ENCODE measurements at places on chromosomes 2 and 18.

DNA sequence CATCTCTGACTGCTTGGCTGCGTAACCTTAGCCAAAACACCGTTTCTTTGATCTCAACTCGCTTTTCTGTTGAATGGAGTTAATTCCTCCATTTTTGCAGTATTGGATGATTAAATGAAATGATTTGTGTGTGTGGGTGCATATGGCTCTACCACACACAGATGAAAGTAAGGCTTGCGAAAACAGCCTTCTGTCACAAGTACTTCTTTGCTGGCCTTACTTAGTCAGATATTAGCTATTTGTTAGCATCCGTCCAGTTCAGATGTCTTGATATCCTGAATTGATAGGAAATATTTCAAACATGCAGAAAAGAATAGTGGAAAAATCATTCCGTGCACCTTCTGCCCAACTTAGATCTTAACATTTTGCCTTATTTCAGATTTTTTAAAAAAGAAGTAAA is 21.8 kb downstream of the NCOA1 start:
- peak; percentile 30 for DNase-seq

- no peak for DNase-seq
Observed at GRCh38 chr2:196808083-196808665, 981 bp downstream of the C2orf66 start.

GRCh38 chr2:69559442-69560146 is 83.9 kb downstream of the AAK1 start:
- peak; percentile 48 for DNase-seq

DNA sequence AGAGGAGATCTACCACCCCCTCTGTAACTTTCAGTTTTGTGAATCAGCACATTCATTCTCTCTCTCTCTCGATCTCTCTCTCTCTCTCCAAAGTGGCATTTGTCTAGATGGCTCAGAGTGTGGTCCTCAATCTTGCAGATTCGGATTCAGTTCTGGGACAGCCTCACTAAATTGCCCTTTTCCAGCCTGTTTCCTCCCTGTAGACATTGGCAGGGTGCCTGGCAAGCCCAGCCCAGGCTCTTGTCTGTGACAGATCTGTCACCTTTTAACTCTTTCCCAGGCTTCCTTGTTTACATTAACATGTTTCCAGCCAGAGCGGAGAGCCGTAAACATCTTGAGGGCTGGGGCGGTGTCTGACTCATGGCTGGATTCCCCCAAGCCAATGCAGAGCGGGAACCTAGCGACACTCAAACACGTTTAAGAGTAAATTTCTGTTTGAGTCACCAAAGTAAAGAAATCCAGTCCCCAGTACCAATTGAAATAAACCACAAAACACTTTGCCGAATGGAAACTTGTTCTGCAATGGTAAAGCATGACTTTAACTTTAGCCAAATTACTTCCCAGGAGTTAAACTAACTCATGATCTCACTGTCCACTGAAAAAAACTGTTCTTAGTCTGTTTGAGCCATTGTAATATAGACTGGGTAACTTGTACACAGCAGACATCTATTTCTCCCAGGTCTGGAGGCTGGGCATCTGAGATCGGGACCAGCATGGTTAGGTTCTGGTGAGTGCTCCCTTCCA is 6.6 kb upstream of the CYP27C1 start:
- DNase-seq, result peak; percentile 10

DNA sequence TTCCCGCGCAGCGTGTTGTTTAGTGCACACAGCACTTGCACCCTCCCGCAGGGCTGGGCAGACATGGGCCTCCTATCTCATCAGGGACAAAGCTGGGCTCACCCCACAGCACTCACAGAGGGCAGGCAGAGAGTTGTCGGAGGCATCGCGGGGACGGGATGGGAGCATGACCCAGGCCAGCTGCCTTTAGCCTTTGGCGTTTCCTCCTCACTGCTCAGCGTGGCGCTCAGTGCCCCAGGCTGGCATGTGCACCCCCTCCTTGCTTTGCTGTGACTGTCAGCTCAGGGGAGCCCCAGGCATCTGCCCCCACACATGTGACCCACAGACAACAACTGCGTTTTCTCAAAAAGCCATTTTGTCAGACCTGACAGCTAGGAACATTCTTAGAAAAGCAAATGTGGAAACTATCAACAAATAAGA is 101.1 kb downstream of the RNF144A start:
- no peak for DNase-seq

- peak; percentile 63 for DNase-seq
Observed at GRCh38 chr2:237156031-237156856, 70.6 kb downstream of the COPS8 start.

GRCh38 chr2:11129598-11130449 is 25.4 kb upstream of the SLC66A3 start:
- no peak for DNase-seq

DNA sequence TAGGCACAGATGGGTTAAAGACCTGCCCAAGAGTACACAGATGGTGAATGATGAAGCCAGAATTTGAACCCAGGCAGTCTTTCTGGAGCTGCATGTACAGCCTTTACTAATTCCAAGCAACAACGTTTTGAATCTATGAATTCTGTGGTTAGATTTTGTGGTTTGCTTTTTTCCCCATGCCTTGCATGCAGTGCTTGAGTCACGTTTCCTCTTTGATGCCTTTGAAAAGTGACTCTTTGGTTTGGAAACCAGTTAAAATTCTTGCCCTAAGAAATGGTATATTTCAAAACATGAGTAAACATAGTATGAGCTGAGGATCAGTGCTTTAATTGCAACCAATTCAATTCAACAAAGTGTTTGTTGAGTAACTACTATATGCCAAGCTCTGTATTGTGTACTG is 48.2 kb upstream of the PPM1B start:
- peak; percentile 76 for DNase-seq

DNA sequence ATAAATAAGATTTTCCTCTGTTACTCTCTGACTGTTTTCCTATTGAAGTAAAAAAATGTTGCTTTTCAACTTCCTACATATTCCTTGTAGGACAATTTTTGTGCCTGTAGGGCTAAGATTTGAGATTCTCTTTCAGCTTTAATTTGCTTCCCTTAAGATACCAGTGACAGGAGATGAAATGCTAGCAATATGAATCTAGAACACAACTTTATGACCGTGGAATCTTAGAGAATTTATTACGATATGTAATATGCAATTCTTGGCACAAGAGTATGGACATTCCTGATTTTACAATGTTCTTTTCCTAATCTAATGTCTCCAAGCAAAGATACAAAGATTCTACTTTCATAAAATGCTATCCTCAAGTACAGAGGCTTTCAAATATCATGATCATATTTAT is 180.9 kb downstream of the KCNE4 start:
- DNase-seq, result no peak

GRCh38 chr2:46119453-46119852 is 177.8 kb upstream of the EPAS1 start:
- DNase-seq, result no peak

GRCh38 chr18:9426753-9427152 is 48.6 kb upstream of the RALBP1 start:
- DNase-seq, result no peak

GRCh38 chr2:192498747-192499146 is 304.0 kb upstream of the TMEFF2 start:
- DNase-seq, result no peak

GRCh38 chr2:65765376-65765775 is 333.0 kb upstream of the SPRED2 start:
- no peak for DNase-seq

GRCh38 chr2:221517146-221517695 is 54.9 kb downstream of the EPHA4 start:
- DNase-seq, result no peak

DNA sequence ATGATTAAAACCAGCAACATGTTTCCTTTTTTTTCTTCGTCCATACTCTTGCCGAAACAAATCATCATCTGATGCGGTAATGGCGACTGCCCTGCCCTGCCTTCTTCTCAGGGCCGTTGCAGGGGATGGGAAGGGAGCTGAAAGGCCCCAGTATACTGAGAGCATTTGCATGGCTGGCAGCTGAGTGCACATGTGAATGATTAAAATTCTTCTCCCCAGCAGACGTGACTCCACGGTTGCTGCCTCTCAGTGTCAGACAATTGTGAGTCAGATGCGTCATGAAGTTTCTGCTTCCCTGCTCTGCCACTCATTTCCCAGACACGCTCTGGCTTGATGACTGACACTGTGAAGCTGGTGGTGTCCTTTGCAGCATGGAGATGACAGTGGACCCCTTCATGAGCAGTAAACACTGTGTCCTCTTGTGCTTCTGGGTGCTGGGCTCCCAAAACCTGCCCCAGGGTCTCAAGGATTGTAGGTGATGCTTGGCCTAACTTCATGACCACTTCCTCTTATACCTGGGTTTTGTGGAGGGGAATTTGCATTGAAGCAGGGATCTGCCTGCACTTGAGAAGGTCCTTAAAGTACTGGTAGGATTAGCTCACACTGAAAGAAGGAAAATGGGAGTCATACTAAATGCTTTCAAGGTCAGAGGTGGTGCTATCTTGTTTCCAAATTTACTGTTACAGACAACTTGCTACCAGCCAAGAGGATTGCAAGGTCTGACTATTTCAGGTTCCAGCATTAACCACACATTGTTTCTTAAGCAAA is 222.5 kb upstream of the COPS8 start:
- DNase-seq, result peak; percentile 41

DNA sequence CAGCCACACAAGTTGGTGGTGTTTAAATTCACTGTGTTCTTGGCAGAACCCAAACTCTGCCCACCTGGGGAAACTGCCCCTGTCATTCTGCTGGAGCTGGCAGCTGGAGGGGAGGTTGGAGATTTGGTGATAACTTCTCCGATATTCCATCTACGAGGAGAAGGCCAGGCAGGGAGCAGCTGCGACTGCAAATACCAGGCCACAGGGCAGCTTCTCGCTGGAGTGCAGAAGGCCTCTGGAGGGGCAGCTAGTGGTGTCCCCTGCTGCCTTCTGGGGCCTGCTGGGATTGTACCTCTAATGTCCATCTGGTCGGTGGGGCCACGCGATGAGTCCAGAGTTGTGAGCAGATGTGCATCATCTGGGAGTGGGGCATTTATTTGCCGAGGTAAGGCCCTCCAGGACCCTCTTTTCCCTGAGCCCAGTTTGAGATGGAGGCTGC is 98.9 kb downstream of the ACKR3 start:
- no peak for DNase-seq

GRCh38 chr2:64454386-64455332 is 697 bp downstream of the LGALSL start:
- DNase-seq, result peak; percentile 67

DNA sequence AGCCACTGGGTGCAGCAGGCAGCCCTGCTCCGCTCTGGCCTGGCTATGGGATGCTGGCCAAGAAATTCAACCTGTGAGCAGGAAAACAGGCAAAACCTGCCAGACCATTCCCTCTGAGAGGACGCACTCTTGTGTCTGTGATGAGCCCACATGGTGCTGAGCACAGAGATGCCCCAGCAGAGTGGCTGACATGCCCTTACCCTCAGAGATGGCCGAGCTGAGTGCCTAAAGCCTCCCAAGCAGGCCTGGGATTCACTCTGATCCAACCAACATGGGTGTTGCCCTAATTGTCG is 34.3 kb upstream of the TAF1B start:
- DNase-seq, result no peak

DNA sequence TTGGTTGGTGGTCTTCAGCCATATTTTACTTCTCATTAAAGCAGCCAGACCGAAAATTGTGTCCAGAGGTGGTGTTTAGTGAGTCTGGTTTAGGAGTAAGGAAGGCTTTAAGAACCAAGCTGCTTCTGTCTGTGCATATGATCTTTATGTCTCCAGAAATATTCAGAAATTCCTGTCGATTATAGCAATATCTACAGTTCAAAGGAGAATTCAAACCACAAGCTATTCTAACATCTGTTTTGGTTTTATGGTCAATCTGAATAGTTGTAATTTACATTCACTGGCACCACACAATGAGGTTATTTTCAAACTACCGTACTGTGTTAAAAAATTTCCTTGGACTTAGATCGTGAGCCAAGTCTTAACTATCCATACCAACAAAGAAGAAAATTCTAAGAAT is 11.3 kb downstream of the UPP2 start:
- DNase-seq, result no peak

- no peak for DNase-seq
Observed at GRCh38 chr2:71570951-71571460, 117.6 kb downstream of the DYSF start.

DNA sequence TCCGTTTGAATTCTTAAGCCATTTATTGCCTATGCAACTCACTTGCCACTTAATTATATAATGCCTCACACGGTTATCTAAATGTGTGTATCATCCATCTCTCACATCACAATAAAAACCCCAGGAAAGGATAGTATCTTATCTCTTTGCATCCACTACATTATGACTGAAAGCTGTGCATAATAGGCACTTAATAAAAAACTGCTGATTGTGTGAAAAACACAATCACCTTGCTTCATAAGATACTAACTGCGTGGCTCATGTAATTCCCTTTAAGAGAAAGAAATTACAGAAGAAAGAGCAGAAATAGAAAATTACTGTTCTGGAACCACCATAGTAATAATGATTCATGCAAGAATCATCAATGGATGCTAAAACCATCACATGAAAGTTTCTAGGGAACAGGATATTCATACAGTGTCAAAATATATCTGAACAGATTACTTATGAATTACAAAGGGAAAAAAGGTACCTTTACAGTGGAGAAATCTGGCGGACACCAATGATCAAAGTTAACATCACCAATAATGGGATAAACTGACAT is 29.3 kb downstream of the CUL3 start:
- DNase-seq, result no peak

- no peak for DNase-seq
Observed at GRCh38 chr2:229642371-229642770, 72.0 kb downstream of the DNER start.

GRCh38 chr2:166773308-166773949 is 114.9 kb upstream of the XIRP2 start:
- no peak for DNase-seq

- DNase-seq, result no peak
Observed at GRCh38 chr2:97845133-97845532, 131.8 kb downstream of the ZAP70 start.

DNA sequence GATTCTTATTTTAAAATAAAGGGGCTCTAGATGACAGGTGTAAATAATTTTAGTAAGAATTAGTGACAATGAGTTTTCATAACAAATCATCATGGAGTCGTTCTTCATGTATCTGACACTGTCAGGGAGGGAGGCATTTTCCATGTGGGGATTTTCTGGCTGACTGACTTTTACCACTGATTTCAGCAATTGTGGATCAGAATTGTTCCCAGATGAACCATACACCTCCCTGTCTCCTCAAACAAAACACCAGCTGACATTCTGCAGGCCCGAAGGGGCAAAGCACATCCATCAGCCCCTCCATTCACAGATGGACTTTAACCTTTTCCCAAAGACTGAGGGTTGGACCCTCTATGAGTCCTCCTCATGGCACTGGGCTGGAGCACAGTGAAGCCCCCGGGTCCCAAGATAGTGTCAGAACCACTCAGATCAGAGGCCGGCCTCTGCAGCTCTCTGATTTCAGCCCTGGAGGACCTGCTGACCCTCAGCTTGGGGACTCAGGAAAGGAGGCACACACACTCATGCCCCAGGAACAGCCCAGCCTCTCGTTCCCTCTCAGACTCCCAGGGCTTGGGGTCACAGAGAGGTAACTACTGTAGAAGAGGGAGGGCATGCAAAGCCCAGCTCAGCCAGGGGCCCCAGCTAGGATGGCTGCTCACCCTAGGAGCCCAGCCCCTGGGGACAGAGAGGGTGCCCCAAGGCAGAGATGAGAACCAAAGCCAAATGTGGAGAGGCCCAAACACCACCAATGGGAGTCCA is 43.2 kb upstream of the LOXHD1 start:
- no peak for DNase-seq
